ENCODE measurements at places on chromosomes 16 and 17. TPM values are rescaled to one million over a fixed set of nuclear protein-coding genes. Genes with fewer than 3 reads are reported as not detected.

- no peak overlapping the region for H3K27ac ChIP-seq
- peaks cover 22% of the 10 kb centered on the region for H3K27me3 ChIP-seq
- H3K4me1 ChIP-seq, result no peaks in the 10 kb centered on the region
- H3K4me3 ChIP-seq, result no peak overlapping the region
- no peak for DNase-seq
Observed at GRCh38 chr16:49019831-49020230, 261.8 kb downstream of the CBLN1 start.

GRCh38 chr17:76466775-76467130 is 650 bp upstream of the AANAT start:
- H3K4me3 ChIP-seq, result no peak overlapping the region
- H3K36me3 ChIP-seq, result peaks cover 8% of the 10 kb centered on the region
- no peaks in the 10 kb centered on the region for H3K27me3 ChIP-seq
- no peak overlapping the region for H3K27ac ChIP-seq
- DNase-seq, result no peak

- no peak for DNase-seq
- H3K4me1 ChIP-seq, result no peaks in the 10 kb centered on the region
- no peaks in the 10 kb centered on the region for H3K36me3 ChIP-seq
Observed at GRCh38 chr17:37736428-37736827, 8.4 kb downstream of the HNF1B start.

- peak overlapping the region; percentile 61 for H3K4me3 ChIP-seq
- peak overlapping the region; percentile 96 for H3K27ac ChIP-seq
- no peak for DNase-seq
- H3K27me3 ChIP-seq, result no peaks in the 10 kb centered on the region
- H3K4me1 ChIP-seq, result peaks cover 37% of the 10 kb centered on the region
Observed at GRCh38 chr16:30895627-30896260, 670 bp upstream of the CTF1 start.

DNA sequence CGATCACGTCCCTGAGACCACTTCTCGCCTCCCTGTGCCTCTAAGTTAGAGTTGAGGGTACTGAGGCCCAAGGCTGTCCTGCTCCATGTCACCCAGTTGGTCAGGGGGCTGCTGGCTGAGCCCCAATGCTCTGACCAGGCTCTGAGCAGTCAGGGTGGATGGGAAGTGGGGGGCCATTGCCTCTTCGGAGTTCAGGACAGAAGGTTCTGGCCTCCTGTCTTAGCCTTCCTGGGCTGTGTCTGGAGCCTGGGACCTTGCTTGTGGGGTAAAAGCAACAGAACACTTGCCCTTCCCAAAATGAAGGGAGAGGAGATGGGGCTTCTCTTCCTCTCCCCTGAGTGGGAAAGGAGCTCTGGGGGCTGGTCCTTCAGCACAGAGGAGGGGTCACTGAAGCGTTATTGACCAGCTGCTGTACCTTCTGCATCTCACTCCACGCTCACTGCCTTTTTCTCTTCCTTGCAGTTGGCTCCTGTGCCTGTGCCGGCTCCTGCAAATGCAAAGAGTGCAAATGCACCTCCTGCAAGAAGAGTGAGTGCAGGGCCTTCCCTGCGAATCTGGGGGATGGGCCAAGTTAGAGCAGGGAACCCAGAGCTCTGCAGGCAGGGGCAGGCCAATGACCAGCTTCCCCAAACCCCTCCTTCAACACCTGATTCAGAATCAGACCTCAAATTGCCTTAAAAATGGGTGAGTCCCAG is 580 bp downstream of the MT1X start:
- H3K27ac ChIP-seq, result peak overlapping the region; percentile 83
- H3K4me3 ChIP-seq, result peak overlapping the region; percentile 63
- H3K4me1 ChIP-seq, result peaks cover 23% of the 10 kb centered on the region
- no peaks in the 10 kb centered on the region for H3K36me3 ChIP-seq
- DNase-seq, result no peak

- DNase-seq, result no peak
- no peak overlapping the region for H3K4me3 ChIP-seq
- no peak overlapping the region for H3K27ac ChIP-seq
- no peaks in the 10 kb centered on the region for H3K36me3 ChIP-seq
Observed at GRCh38 chr16:86800894-86801293, 222.5 kb downstream of the FOXL1 start.

DNA sequence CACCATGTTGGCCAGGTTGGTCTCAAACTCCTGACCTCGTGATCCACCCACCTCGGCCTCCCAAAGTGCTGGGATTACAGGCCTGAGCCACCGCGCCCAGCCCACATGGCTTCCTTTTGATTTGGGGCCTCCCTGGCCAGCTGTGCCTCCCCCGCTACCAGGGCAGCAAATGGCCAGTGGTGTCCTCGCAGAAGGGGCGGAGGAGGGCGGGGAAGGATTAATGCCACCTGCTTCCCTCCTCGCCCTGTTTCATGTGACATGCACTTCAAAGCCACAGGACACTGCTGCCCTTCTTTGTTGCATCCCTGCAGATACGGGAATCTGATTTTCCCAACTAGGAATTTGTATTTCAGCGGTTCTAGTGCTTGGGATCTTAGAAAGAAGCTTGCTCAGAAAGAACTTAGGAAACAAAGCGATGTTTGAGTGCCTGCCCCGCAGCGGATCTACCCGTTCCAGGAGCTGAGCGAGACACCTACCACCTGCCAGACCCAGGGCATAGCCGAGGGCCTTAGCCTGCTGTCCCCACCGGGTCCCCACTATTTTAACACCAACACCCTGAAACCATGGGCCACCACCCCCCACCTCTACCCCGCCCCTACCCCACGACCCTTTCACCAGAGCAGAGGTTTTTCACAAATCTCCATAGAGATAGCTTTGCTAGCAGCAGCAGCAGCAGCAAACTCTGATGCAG is 37.7 kb upstream of the CCDC182 start:
- no peaks in the 10 kb centered on the region for H3K27me3 ChIP-seq
- H3K27ac ChIP-seq, result no peak overlapping the region
- DNase-seq, result no peak

GRIN2A gene
- total RNA-seq, result 0.09 TPM

TRIM16 gene
- 20.1 TPM for total RNA-seq

All from upper lobe of right lung (tissue), 1 donor.